ENCODE measurements at places on chromosomes 5 and 9.

GRCh38 chr5:93715327-93715726 is 26.1 kb downstream of the POU5F2 start:
- DNase-seq: no peak

- DNase-seq: no peak
Observed at GRCh38 chr9:135815830-135816650, 91.3 kb downstream of the CAMSAP1 start.

DNA sequence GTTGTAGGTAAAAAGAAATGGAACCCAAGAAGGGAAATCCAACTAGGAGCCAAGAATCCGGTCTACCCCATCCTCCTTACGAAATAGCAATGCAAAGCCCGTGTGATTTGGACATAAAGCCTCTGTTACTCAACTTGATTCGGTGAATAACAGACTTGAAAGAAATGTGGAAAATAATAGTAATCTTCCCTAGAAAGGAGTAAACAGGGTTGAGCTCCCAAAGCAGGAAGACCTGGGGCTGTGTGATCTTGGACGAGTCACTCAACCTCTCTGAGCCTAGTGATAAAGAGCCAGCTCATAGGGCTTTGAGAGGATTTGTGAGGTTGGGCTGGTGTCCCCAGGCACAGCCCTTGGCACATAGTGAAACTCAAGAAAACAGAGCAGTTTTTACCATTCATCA is 42.7 kb upstream of the IL17B start:
- DNase-seq: no peak

DNA sequence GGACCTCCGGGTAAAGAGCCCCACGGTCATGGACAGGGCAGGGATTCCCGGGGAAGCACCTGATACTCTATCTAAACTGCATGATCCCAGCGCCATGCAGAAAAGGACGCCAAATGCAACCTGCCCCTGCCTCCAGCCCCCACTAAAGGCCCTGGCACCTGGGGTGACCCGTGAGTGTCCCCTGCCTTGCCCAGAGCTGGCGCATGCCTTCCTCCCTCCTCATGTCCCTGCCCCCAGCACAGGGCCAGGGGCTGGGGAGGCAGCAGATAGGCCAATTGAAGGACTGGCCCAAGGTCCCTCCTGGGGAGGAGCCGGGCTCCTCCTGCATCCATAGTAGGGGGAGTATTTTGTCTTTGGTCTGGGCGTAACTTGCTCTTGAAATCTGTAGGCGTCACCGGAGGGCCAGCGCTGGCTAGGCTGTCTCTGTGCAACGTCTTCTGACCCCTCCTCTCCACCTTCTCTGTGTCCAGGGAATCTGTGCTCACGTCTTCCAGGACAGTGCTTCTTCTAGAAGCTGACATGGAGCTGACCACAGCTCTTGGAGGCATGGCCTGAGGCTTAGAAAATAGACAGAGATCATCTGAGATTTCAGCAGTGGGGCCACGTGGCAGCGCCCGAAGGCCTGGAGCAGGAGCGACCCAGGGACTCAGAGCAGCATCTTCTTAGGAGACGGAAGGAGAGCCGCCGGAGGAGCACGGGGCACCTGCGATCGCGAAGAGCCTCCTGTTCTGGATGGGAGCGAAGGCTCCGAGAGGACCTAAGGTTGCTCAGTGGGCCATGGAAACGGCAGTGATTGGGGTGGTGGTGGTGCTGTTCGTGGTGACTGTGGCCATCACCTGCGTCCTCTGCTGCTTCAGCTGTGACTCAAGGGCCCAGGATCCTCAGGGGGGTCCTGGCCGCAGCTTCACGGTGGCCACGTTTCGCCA is 660 bp downstream of the SPAAR start:
- no peak for DNase-seq

DNA sequence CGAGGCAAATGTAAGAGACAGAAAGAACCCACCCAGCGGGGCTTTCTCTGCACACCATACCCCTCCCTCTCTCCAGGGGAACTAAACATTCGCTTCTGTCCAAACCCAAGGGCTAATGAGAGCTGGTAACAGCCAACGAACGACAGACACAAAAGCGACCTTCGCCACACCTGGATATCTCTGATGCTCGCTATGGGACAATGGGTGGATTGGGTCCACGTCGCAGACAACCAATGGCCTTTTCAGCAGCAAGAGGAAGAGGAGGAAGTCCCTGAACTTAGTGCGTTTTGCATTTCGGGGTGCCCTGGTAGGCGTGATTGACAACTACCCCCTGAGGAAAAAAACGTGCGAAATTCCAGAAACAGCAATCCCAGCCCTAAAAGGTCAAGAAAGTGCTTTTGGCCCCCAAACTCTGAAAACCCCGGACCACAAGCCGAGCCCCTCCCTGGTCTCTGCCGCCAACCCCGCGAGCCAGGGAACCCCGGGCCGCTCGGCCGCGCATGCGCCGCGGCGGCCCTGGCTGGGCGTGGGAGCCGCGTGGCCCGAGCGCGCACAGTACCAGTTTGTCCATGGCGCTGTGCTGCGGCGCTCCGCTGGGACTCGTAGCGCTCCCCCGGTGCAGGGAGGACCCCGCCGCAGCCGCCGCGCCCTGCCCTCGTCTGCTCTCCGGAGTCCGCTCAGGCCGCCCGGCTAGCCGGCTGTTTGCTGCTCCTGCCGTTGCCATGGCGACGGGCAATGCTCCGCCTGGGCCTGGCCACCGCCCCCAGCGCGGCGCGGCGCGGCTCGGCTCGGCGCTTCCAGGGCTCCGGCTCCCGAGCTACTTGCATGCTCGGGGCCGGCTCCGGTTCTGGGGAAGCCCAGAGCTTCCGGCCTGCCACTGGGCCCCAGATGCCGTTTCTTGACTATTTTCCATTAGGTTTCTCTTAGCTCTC is 66.9 kb upstream of the DNAH5 start:
- DNase-seq: peak; percentile 92

- DNase-seq: no peak
Observed at GRCh38 chr9:80076162-80076561, 504.4 kb downstream of the TLE4 start.

DNA sequence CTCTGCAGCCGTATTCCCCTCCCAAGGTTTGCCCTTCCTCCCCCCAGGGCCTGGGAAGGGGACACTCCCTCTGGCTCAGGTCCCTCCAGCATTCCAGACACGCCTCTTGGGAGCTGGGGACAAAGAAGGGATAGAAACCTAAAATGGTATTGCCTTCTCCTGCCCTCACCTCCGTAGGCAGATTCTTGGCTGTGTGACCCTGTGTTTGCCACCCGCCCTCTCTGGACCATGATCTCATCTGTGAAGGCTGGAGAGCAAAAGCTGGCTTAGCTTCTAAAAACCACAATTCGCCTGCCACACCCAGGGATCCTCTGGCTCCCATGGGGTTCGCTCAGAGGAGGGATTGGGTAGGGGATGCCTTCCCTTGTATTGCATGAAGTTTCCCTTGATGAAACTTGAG is 7.7 kb downstream of the AQP3 start:
- DNase-seq: no peak

- no peak for DNase-seq
Observed at GRCh38 chr9:78905986-78906755, 609.2 kb downstream of the PSAT1 start.

DNA sequence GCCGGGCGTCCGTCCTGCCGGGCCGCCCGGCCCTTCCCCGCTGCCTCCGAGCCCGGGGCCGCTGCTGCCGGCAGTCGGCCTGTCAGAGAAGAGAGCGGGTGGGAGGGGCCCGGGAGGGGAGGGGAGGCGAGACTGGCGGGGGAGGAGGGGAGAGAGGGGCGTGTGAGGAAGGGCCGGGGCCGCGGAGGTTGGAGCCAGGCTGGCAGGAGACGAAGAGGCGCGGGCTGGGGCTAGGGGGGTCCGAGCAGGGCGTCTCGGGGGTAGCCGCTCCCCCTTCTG is 570 bp downstream of the CREBRF start:
- DNase-seq: no peak

GRCh38 chr5:67844924-67845323 is 370.6 kb upstream of the PIK3R1 start:
- DNase-seq: no peak

DNA sequence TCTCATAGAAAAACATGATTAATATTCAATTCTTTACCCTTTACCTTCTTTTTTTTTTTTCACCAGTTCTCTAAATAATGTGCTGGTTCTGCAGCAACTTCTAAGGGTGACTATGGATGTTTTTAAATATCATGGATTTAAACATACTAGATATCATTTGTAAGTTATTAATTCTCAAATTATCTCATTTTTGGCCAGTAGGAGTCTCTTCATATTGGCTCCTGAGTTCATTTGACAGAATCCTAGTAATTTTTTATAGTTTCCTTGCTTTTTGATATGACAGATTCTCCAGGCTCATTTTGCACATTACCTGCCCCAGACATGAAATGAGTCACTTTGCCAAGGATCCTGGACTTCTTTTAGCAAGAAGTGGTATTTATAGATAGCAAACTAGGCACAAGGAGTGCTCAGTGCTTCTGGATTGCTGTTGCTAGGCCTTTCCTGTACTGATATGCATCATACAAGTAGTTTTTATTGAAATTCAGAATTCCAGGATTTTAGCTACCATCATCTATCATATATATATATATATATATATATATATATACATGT is 201.3 kb upstream of the IL12B start:
- DNase-seq: no peak
